ENCODE measurements at places on chromosomes 12 and 14. TPM values are rescaled to one million over a fixed set of nuclear protein-coding genes. Genes with fewer than 3 reads are reported as not detected.

Gene ANO2
- 0.89 TPM for total RNA-seq

Gene SERPINA10
- not detected for total RNA-seq

Gene TROAP
- 39.8 TPM for total RNA-seq

Gene LIN52
- 13.0 TPM for total RNA-seq

Gene PLCZ1
- total RNA-seq = not detected

GRCh38 chr14:98871796-98872195 lies 400.2 kb downstream of the BCL11B start:
- DNase-seq = no peak

DNA sequence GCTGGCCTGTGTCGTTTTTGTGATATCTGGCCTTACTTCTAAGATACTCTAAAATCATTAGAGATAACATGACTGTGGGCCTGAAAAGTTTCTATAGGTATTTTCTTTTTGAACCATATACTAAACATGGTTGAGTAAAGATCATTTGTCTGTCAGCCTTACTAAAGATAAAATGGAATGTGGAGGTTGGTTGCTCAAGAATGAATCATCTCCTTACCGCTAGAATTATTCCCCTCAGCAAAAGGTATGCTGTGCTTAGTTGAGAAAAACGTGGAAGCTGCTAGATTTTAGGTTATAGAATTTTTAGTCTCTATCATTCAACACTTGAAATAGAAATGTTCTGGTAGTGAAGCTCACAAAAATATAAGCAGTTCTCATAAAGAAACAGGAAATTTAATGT lies 407.3 kb downstream of the AEBP2 start:
- DNase-seq = peak; percentile 31

GRCh38 chr12:92493816-92494215 lies 209.0 kb upstream of the PLEKHG7 start:
- no peak for DNase-seq

DNA sequence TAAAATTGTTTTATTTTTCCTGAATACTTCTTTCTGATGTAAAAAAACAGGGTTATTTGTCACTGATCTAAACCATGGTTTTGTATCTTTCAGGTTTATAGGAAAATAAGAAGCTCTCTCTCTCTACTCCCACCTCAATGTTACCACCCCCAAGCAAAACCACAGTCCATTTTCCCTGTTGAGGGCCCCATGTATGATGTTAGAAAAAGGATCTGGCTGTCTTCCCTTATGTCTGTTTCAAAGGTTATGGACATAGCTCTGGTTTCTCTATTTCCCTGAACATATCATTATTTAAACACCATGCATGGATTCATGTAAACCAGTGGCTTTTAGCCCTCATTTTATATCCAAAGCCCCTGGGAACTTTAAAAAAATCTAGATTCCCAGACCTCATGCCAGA lies 649.0 kb upstream of the TBX3 start:
- no peak for DNase-seq

DNA sequence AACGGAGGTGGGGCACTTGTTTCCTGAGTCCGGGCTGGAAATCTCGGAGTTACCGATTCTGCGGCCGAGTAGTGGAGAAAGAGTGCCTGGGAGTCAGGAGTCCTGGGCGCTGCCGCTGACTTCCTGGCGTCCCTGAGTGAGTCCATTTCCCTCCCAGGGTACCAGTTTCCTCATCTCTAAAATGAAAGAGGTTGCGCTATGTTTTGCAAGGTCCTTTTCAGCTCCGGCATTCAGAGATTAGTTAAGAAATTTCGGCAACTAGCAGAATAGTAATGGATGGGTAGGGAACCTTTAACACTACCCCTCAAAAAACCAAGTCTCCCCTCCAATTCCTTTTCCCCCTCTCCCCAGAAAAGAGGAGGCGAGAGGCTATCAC lies 724 bp downstream of the BLOC1S1 start:
- DNase-seq = no peak

- DNase-seq = no peak
Measured at GRCh38 chr12:42216737-42217136, 21.3 kb downstream of the YAF2 start.

GRCh38 chr14:25032092-25032784 lies 17.7 kb downstream of the STXBP6 start:
- peak; percentile 77 for DNase-seq

GRCh38 chr14:105220699-105221597 lies 27.4 kb upstream of the BTBD6 start:
- DNase-seq = no peak

DNA sequence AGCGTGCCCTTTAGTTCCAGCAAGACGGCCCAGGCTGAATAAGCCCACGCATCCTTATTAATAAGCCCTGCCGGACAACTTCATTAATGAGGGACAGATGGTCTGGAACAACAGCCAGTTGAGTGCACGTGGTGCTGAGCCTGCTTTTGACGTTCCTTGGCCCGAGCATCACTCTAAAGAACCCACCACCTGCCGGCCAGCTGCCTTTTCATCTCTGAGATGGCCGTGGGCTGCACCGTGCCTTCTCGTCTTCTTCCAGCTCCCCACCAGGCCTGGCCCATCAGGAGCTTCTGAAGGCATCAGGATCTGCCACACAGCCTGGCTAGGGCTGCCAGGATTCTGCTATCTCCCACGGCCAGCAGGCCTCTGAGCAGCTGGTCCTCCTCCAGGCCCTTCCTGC lies 80.0 kb downstream of the AACS start:
- no peak for DNase-seq
